ENCODE measurements at places on chromosomes 6 and 20. TPM values are rescaled to one million over a fixed set of nuclear protein-coding genes. Genes with fewer than 3 reads are reported as not detected.

GRCh38 chr6:129194306-129194941 lies 311.5 kb downstream of the LAMA2 start:
- DNase-seq = no peak

DNA sequence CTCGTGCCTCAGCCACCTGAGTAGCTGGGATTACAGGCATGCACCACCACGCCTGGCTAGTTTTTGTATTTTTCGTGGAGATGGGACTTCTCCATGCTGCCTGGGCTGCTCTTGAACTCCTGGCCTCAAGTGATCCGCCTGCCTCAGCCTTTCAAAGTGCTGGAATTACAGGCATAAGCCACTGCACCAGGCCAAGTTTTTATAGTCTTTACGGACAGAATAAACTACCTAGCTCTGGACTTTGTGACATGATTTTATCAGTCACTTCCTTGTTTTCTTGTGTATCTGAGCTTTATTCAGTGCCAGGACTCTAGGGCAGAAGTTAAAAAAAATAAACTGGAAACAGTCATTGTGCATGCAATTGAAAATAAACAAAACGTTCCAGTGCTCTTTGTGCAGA lies 46.7 kb upstream of the RALGAPA2 start:
- no peak for DNase-seq

LY6G5C gene
- total RNA-seq = 6.7 TPM

PRSS16 gene
- 6.1 TPM for total RNA-seq

- no peak for DNase-seq
Measured at GRCh38 chr6:130524552-130524951, 158.7 kb downstream of the TMEM200A start.

- DNase-seq = no peak
Measured at GRCh38 chr6:135094403-135094821, 39.8 kb upstream of the HBS1L start.

DNA sequence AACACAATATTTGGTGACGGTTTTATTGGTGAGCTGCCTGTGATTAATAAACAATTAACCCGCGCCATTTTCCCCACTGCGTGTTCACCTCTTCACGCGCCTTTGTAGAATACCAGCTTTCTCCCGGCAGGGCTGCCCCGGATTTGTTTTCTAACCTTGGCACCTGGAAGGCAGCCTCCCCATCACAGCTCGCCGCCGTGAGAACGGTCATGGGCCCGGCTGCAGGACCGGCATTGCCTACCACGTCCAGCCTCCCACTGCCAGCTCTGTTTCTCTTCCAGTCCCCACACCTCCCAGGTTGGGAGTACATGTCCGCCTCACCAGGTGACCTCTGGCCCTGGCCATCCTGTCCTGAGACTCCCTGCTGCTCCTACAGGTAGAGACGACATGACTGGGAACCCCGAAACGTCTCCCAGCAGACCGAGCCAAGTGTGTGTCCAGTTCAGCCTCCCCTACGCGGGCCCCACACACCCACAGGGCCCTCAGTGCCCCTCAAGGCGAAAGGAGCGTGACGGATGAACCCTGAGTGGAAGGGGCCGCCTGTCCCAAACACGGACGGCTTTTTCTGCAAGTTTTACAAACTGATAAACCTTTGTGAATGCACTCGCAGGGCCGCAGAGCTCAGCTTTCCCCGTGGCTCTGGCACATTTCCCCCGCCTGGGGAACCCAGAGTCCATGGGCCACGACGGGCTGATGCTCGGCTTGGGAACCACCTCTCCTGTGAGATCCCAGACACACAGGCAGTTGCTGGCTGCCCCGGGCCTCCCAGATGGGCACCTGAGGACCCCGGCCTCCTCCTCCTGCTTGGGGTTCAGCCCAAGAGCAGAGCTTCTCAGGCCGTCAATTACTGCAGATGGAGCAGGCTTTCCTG lies 25.7 kb downstream of the FRMD1 start:
- DNase-seq = no peak

PTCRA gene
- not detected for total RNA-seq

PLTP gene
- total RNA-seq = 53.6 TPM

RIPPLY2 gene
- total RNA-seq = 14.2 TPM

- DNase-seq = no peak
Measured at GRCh38 chr6:31826793-31827285, 699 bp upstream of the HSPA1B start.

- DNase-seq = no peak
Measured at GRCh38 chr6:26028746-26029569, 58.3 kb upstream of the HFE start.

AFDN gene
- total RNA-seq = 112 TPM

- DNase-seq = no peak
Measured at GRCh38 chr6:60891606-60892005, 1394.4 kb downstream of the KHDRBS2 start.

C6orf15 gene
- not detected for total RNA-seq

DNA sequence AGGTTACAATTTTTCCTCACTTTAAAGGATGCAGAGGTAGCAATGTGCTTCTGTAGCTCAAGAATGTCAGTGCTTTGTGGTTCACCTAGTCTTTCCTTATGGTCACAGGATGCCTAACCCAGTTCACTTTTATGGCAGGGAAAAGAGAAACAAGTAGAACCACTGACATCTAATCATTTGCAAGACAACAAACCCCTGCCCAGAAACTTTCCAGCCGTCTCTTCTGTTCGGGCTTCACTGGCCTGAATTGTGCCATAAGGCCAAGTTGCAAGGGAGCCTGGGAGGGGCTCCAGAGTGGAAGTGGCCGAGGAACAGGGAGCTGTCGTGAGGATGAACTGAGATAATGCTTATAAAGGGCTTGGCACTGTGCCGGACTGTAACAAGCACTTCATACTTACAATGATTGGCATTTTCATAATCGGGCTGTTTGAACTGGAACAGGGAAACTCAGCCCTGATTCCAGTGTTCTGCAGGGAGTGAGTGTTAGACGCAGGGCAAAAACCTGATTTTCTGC lies 212.6 kb downstream of the BCAS1 start:
- DNase-seq = no peak

PM20D2 gene
- total RNA-seq = 7.6 TPM

DNA sequence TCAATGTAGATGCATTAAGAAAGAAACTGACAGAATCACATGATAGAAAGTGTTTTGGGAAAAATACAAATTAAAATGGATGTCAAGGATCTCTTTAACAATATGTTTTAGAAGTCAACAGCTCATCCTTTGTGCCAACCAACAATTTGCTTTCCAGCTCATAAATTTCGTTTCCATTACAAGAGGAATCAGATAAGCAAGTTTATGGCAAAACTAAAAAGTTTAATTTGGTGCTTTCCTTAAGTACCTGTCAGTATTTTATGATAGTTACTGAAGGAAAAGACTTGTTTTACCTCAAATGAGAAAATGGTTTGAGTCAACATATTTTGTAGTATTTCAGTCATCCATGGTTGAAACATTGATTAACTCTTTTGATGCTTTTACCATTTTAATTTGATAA lies 130.0 kb downstream of the CDKAL1 start:
- no peak for DNase-seq

GRCh38 chr20:10557685-10558084 lies 116.1 kb downstream of the JAG1 start:
- no peak for DNase-seq

TCP11 gene
- 0.33 TPM for total RNA-seq

GRCh38 chr6:30565772-30566171 lies 5.5 kb upstream of the ABCF1 start:
- no peak for DNase-seq

Data from dorsolateral prefrontal cortex (tissue), 122 donors.